ENCODE measurements at places on chromosomes 12 and 14.
A peak's percentile ranks its signal among the peaks of the same experiment; 100 is the strongest.

GRCh38 chr12:106956048-106956578 is 406 bp downstream of the TMEM263 start:
- peak; percentile 46 for DNase-seq

- no peak for DNase-seq
Measured at GRCh38 chr12:101173197-101173749, 36.8 kb downstream of the SLC5A8 start.

- DNase-seq, result no peak
Measured at GRCh38 chr14:34365309-34365915, 96.6 kb downstream of the SPTSSA start.

GRCh38 chr12:108827941-108828340 is 29.4 kb downstream of the SSH1 start:
- no peak for DNase-seq

GRCh38 chr14:22748631-22749068 is 17.8 kb upstream of the OXA1L start:
- no peak for DNase-seq

DNA sequence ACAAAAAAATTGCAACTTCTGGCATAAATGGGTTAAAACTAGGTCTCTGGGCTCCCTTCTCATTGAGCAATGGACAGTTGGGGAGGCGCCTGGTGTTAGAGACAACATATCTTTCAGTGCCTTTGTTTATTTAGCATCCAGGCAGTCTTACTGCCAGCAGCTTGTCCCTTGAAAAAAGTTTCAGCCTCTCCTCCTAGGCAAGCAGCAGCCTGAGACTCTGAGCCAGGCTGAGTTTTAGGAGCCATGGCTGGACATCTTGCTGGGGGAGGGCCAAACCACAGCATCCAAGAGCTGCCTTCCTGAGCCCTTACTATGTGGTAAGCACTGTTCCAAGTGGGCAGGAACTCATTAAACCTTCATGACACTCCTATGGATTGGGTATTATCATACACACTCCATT is 10.1 kb upstream of the JDP2 start:
- no peak for DNase-seq

- no peak for DNase-seq
Measured at GRCh38 chr14:65290830-65291229, 121.7 kb upstream of the FUT8 start.

DNA sequence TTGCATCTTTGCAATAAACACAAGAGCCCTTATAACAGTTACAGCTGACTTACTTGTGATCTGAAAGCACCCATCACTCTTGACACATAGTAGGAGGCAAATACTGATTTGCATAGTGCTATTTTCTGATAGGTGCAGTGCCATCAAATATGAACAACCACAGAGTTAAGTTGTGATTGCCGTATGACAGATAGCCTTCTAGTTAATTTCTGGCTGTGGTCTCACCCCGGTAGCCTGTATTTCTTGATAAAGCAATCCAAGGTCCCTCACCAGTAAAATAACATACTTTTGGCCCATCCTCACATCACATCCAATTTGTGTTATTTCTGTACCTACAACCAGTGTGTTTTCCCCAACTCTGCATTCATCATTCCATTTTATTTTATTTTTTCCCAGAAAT is 23.3 kb upstream of the STYK1 start:
- no peak for DNase-seq

GRCh38 chr12:15757553-15758255 is 31.5 kb downstream of the EPS8 start:
- no peak for DNase-seq

GRCh38 chr14:88559852-88560251 is 3.0 kb upstream of the ZC3H14 start:
- DNase-seq, result no peak

- no peak for DNase-seq
Measured at GRCh38 chr12:51424094-51424661, 453 bp upstream of the SLC4A8 start.

DNA sequence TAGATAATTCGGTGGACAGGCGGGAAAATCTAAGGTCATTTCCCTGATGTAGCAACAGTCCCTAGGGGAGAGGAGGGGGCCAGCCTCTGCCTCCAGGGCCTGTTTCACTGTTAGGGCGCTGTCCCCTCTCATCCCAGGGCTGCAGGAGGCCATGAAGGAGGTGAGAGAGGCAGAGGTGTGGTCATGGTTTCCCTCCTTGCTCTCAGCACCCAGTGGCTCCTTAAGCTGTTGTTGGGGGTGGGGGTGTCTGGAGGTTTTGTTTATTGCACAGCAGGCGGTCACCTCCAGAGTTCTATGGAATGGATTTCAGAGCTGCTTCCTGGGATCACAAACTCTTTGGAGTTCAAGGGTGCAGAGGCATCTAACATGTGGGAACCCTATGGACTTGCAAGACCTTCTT is 212.5 kb upstream of the RTL1 start:
- no peak for DNase-seq

- DNase-seq, result no peak
Measured at GRCh38 chr12:104641862-104642261, 185.1 kb downstream of the CHST11 start.
